T-helper 2 cell treated with Interferon-gamma antibody and Interleukin-4, amounts not matched to agents 100 ng/mL and 5 ng/mL, for 36 hours (primary cell): ENCODE measurements at places on chromosomes 2 and 18. TPM values are rescaled to one million over a fixed set of nuclear protein-coding genes. Genes with fewer than 3 reads are reported as not detected.

The RUFY4 gene
- 1.1 and 1.3 TPM in 2 replicates for total RNA-seq

The TMEM182 gene
- 2.3 and 3.2 TPM in 2 replicates for total RNA-seq

The STEAP3 gene
- total RNA-seq = 0.09 and 0.27 TPM in 2 replicates

The MEIS1 gene
- total RNA-seq = not detected in 2 replicates

The ATOH8 gene
- 0.18 and 0.20 TPM in 2 replicates for total RNA-seq

The CYB5A gene
- total RNA-seq = 14.6 and 17.4 TPM in 2 replicates

The TCF7L1 gene
- not detected in 2 replicates for total RNA-seq

The PRSS56 gene
- total RNA-seq = not detected in 2 replicates

The SCYGR8 gene
- total RNA-seq = not detected in 2 replicates

The CFC1 gene
- total RNA-seq = not detected in 2 replicates

The HNRNPLL gene
- total RNA-seq = 70.5 and 80.6 TPM in 2 replicates

The STPG4 gene
- total RNA-seq = 0.30 and 0.50 TPM in 2 replicates

The EFHD1 gene
- total RNA-seq = 1.0 and 1.1 TPM in 2 replicates
